NCI-H187 treated with DMSO at 0.1 percent for 48 hours (cell line): ENCODE measurements at places on chromosomes 11 and 22.

- DNase-seq, result no peak
Measured at GRCh38 chr22:20881231-20881630, 22.4 kb downstream of the SNAP29 start.

GRCh38 chr11:44775366-44775984 is 48.7 kb downstream of the TSPAN18 start:
- DNase-seq, result no peak

- no peak for DNase-seq
Measured at GRCh38 chr11:34145073-34145472, 39.6 kb downstream of the NAT10 start.

DNA sequence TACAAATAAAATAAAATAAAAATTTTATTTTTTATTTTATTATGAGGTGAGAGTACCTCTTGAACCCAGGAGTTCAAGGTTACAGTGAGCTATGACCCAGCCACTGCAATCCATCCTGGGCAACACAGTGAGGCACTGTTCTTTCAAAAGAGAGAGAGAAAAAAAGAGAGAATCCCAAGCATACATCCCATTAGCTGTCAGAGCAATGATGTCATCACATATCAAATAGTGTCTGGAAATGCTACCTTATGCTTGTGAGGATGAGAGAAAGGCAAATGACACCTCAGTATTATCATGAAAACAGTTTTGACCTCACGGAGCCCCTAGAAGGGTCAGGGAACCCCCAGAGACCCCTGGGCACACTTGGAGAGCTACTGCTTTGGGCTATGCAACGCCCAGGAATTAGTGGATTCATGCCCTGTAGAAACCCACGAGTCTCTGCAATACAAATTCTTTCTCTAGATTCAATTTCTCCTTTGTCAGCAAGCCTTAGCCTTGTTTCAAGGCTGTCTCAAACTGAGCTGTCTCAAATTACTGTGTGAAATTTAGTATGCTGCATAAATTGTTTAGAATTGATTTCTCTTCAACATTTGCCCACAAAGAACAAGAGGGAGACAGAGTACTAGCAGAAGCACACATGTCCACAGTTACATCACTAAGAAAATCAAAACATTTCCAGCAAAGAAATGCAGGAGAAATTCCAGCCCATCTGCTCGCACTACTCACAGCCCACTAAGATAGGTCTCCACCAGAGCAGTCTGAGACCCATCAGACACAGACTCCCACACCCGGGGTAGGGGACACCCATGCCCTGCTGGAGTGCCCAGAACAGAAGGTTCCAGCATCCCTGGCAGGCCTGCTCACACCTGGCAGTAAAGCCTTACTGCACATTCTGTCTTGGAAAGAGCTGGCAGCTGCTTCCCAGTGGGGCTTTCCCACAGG is 18.1 kb downstream of the DGCR2 start:
- DNase-seq, result no peak

GRCh38 chr11:71352748-71353147 is 95.4 kb downstream of the DHCR7 start:
- DNase-seq, result no peak

GRCh38 chr11:119236891-119237290 is 30.8 kb downstream of the CBL start:
- no peak for DNase-seq

DNA sequence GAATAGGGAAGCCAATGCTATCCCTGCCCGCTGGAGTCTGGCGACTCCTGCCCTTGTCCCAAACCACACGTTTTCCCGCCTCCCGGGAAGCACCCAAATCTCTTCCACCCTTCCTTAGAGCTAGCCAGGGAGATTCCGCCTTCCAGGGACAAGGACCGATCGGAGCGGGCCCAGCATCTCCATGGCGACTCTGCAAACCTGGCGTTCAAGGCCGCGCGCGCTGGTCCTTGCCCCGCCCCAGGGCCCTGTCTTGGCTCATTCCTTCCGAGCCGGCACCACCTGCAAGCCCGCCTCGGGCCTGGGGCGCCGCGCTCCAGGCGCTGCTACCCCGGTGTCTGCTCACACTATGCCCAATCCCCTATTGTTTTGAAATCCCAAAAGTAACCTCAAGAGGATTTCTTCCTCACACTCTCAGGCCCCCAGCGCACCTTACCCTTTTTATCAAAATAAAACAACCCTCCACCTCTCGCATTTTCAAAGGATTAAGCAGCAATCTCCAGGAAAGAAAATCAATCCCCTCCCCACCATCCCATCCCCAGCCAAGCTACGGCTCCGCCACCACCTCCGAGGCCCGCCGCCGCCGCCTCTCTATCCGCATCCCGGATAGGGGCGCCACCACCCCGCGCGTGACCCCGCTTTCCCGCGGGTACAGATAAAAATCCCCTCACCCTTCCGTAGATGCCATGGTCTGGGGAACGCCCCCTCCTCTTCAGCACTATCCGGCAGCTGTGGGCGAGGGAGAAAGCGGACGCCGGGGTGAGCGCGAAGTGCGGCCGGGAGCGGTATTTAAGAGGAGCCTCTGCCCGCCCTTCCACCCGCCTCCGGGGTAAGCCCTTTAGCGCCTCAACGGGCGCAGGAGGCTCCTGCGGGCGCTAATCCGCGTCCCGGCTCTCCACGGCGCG is 825 bp downstream of the SLC1A2 start:
- no peak for DNase-seq

GRCh38 chr11:104118105-104118744 is 45.7 kb downstream of the PDGFD start:
- DNase-seq, result no peak
